WTC11 (cell line): ENCODE measurements at places on chromosomes 4 and X. TPM values are rescaled to one million over a fixed set of nuclear protein-coding genes. Genes with fewer than 3 reads are reported as not detected.

Gene TMEM156
- total RNA-seq, result 0.24 TPM in 1 of 3 replicates, not detected in the others

Gene FHIP1A
- total RNA-seq, result 64.2 to 68.6 TPM (median 67.5 TPM) in 3 replicates

Gene TLR3
- 1.4 to 1.8 TPM (median 1.5 TPM) in 3 replicates for total RNA-seq

Gene PLAC8
- 1.4 to 3.1 TPM (median 1.6 TPM) in 3 replicates for total RNA-seq

Gene ARMCX1
- 23.6 to 27.4 TPM (median 23.7 TPM) in 3 replicates for total RNA-seq

Gene ARSJ
- total RNA-seq, result 4.9 to 6.6 TPM (median 5.0 TPM) in 3 replicates

Gene CITED1
- total RNA-seq, result 2.2 to 4.5 TPM (median 3.9 TPM) in 3 replicates

GRCh38 chrX:141314441-141314840 lies 72.1 kb upstream of the SPANXC start:
- DNase-seq, result no peak

GRCh38 chrX:54934890-54935289 lies 14.3 kb downstream of the TRO start:
- no peak for DNase-seq

DNA sequence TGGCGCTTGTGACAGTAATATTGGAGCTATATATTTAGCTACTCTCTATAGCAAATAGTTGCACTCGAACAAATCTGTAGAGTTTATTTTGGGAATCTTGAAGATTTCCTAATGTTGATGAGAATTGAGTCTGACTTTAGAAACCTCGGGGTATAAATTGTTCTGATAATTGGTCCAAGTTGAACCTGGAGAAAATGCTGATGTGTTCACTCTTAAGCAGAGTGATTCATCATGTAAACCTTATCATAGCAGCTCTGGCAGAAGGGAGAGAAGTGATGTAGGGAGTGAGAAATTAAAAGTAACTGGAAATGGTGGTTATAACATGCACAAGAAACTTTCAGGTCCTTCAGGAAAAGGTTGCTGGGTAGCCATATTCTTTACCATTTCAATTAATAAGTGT lies 16.4 kb upstream of the SLC4A4 start:
- DNase-seq, result no peak

DNA sequence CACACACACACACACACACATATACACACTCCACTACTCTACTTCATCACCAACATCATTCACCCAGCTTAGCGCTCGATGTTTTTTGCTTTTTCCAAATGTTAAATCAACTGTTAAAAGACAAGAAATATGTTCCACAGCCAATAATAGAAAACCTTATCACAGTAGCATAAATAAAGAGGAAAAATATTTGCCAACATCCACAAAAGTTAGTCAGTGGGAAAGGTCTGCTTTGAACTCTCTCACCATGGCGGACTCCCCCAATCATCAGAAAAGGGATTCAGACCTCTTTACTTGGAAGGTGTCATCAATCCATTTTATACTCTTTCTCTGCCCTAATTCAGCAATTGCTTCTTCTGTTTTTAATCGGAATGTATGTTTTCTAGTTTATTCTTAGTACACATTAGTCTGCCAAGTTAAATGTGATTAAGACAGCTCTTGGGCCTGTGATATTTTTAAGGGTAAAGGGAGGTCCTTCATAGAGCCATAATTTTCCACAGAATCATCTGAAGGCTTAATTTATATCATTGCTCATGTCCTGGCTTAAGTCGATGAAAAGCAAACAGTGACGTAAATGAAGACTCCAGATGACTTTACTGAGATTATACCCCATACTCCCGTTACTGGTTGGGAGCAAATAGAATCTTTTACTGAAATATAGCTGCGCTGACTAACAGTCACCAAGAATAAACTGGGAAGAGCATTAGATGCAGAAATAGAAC lies 29.7 kb upstream of the LGI2 start:
- DNase-seq, result no peak

DNA sequence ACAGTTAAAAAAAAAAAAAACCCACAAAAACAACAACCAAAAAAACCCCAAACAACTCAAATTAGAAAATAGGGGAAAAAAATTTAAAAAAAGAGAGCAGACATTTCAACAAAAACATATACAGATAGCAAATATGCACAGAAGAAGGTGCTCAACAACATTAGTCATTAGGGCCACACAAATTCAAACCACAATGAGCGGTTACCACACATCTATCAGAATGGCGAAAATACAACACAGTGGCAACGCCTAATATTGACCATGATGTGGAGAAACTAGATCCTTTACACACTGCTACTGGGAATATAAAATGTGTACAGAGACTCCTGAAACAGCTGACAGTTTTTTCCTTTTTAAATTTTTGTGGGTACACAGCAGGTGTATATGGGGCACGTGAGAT lies 19.4 kb downstream of the LYAR start:
- no peak for DNase-seq

GRCh38 chr4:189050643-189051042 lies 890.0 kb upstream of the FRG1 start:
- no peak for DNase-seq

- no peak for DNase-seq
Measured at GRCh38 chr4:71020611-71021010, 27.2 kb downstream of the DCK start.

- no peak for DNase-seq
Measured at GRCh38 chr4:178395798-178396197, 953.6 kb upstream of the AGA start.

GRCh38 chr4:120622601-120623000 lies 299.9 kb downstream of the PRDM5 start:
- DNase-seq, result no peak

DNA sequence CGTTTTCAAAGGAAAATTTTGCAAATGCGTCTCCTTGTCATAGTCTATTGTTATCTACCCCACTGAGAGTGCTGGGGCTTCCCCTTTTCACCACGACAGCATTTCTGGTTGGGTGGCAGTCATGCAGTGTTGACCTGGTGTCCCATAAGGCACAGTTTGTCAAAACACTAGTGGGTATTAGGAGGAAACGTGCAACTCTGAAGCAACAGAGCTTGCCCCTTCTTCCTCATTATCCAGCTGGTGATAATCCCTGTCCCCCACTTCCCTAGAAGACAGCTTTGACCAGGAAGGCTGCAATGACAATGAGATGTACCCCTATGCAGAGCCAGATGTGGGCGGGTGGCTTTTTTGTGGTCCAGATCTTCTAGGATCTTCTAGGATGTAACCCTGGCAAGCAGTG lies 1.8 kb downstream of the TBC1D1 start:
- DNase-seq, result no peak
